ENCODE measurements at places on chromosomes 1 and 21.

- DNase-seq, result no peak
Observed at GRCh38 chr1:88333086-88333695, 350.9 kb upstream of the PKN2 start.

- peak; percentile 42 for DNase-seq
Observed at GRCh38 chr1:6465461-6466005, 440 bp downstream of the TNFRSF25 start.

GRCh38 chr1:61279570-61279969 is 197.2 kb downstream of the NFIA start:
- DNase-seq, result no peak

GRCh38 chr1:170168265-170168664 is 22.5 kb downstream of the NTMT2 start:
- DNase-seq, result no peak

DNA sequence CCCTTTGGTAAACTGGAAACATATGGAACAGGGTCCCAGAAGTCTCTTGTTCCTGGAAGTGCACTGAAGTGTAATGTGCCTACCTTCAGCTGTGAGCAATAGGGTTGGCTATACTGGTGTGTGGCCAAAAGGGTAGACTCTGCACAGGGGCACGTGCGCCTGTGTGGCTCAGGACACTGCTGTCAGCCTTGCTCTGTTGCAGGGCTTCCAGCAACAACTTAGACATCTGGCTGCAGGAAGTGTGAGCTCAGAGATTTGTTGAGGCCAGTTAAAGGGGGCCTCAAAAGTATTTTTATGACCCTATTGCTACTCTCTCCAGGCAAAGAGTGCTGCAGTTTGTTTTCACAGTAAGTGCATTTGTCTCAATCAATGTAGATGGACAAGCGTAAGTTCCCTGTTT is 7.5 kb downstream of the CTPS1 start:
- DNase-seq, result no peak

DNA sequence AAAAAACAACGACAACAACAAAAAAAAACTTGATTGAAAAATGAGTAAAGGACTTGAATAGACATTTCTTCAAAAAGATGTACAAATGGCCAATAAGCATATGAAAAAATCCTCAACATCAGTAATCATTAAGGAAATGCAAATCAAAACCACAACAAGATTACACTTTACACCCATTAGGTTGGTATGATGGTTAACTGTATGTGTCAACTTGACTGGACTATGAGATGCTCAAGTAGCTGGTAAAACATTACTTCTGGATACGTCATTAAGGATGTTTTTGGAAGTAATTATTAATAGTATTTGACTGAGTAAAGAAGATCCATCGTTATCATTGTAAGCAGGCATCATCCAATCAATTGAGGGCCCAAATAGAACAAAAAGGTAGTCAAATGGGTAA is 34.9 kb upstream of the LYPLAL1 start:
- no peak for DNase-seq

GRCh38 chr1:38826886-38827285 is 32.7 kb downstream of the RRAGC start:
- DNase-seq, result no peak

DNA sequence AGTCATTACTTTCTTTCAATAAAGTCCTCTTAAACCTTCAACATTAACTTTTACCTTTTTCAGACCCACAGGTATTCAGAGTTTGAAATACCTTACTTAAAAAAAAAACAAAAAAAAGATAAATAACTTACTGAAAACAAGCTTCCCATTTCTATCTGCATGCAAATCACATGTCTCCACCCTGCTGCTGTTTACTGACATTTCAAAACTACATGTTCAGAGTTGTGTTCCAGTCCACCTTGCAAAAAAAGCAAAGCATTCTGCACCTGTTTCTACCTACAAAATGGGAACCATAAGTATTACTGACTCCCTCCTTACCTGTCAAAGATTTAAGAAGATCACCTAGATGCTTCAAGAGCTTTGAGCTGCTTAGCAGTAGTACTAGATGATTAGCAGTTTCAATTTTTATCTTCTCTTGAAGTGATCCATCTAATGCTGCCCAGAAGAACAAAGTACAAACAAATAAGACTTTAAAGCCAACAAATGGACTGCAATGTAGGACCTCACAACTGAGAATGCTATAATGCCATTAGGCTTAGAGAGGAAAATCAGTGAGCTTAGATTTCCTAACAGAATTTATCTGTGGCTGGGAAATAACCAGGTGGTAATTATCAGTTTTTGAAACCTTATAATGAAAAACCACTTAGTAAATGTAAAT is 61.2 kb downstream of the ANKRD13C start:
- no peak for DNase-seq

DNA sequence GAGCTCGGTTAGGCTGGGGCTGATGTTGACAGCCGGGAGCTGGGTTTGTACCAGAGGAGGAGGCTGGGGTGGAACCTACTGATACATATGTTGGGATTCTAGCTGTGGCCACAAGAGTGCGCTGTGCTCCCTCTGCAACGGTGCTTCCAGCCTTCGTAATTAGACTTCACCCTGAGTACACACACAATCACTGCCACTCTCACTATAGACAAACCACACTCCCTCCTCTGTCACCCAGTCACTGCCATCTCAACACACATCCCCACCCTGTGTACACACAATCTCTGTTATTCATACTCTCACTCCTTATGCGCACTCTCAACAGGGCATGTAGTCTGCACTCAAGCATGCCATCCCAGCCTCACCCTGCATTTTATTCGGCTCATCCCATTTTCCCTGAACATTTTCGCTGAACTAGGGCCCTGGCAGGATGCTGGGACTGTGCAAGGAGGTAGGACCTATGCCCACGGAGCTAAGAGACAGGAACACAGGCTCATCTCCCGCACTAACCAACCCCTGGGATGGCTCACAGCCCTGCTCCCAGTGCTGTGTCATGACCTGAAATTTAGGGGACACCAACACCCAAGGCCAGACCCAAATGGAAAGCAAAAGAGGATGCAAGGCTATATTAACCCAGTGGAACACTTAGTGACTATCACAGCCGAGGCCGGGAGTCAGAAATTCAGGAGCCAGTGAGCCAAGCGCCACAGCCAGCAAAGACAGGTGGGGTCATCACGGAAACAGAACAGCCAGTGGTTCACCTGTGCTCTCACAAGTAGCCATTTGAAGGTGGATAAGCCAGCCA is 5.7 kb downstream of the GJB3 start:
- DNase-seq, result peak; percentile 32

- no peak for DNase-seq
Observed at GRCh38 chr1:94621802-94622201, 80.2 kb upstream of the F3 start.

DNA sequence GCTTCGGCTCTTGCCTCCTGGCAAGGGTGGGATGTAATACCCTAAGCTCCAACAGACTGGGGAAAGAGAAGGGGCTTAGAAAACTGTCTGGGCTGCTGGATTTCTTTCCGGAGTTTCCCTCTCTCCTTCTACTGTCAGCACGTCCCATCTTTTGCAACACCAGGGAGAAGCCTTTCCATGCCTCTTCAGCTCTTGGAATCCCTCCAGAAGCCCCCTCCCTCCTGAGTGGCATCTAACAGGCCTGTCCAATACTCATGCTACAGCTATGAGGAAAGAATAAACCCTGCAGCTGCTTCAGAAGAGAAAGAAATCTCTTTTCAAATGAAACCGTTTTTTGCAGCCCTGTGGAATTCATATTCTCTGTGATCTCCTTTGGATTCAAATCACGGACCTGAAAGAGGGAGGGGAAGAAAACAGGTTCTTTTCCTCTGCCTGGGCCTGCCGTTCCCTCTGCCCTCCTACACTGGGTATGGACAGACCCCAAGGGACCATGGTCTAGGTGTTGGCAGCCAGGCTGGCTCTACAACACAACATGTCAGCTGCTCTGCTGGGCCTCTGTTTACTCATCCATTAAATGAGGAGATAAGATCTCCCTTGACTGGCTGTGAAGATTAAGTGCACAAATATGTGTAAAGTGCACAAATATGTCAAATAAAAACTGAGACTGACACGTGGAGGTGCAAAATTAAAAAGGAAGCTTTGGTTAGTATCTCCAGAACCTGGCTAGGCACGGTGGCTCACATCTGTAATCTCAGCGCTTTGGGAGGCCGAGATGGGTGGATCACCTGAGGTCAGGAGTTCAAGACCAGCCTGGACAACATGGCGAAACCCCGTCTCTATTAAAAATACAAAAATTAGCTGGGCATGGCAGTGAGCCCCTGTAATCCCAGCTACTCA is 6.0 kb upstream of the CAPN2 start:
- no peak for DNase-seq

DNA sequence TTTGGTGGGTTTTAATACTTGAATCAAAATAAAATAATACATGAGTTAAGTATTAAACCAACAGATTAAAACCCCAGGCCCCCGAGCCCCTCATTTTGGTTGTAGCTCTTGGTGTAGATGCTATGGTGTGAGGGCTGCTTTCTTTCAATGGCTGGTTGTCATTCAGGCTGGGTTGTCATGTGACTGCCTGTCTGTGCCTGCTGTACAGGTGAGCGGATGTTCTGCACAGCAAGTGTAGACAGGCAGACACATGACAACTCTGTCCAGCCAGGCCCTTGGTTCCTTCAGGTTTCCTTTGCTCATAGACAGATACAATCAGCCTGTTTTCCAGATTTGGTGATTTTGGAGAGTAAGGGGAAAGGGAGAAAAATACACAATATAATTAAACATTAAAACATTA is 281.9 kb upstream of the C1orf105 start:
- DNase-seq, result no peak

- DNase-seq, result no peak
Observed at GRCh38 chr1:206657751-206658150, 22.4 kb downstream of the DYRK3 start.

DNA sequence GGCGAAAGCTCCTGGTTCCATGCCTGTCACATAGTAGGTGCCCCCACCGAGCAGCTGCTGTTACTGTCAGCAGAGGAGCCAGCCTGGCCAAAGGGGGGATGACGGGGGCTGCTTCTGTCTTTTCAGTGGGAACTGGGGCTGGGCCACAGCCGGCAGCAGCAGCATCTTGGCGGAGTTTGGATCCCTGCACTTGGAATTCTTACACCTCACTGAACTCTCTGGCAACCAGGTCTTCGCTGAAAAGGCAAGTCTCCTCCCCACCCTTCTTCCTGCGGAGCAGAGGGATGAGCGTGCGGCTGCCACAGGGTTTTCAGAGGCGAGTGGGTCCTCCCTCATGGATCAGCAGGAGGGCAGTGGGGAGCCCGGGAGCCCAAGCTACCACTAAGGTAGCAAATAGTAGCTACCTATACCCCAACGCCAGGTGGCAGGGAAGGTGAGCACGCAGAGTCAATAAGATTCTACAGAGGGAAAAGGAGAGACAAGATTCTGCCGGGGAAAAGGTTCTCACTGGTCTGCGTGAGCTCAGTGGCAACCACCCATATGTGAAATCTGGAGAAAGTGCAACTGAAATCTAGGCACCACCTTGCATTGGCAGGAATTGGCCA is 41.4 kb upstream of the SELENON start:
- DNase-seq, result no peak

DNA sequence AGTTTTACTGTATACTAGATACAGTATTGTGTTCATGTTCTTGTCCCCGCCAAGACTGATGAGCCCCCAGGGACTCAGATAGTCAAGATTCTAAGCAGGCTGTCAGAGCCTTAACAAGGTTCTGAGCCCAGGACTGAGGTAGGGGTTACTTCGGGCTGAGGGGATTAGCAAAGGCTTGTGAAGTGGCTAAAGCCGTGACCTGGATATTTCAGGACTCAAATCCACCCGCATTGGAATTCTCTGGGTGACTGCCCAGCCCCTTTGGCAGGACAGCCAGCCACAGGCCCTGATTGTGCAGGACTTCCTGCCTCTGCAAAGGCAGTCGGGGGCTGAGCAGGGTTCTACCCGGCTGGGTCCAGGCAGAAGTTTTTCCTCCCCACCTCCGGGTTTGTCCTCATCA is at the start of gene PLA2G5:
PLA2G5 (plus strand) TSS at position 321 of the 400 bp plus-strand sequence. CDS start 14,637 bp downstream, outside the sequence.
- DNase-seq, result no peak

GRCh38 chr1:57736940-57737339 is 313.1 kb upstream of the DAB1 start:
- DNase-seq, result no peak

- DNase-seq, result no peak
Observed at GRCh38 chr21:25507522-25507921, 99.8 kb downstream of the MRPL39 start.

- peak; percentile 13 for DNase-seq
Observed at GRCh38 chr1:156963621-156964020, 43.2 kb downstream of the LRRC71 start.
